ENCODE measurements at places on chromosomes 6 and 20.
A peak's percentile ranks its signal among the peaks of the same experiment; 100 is the strongest.

DNA sequence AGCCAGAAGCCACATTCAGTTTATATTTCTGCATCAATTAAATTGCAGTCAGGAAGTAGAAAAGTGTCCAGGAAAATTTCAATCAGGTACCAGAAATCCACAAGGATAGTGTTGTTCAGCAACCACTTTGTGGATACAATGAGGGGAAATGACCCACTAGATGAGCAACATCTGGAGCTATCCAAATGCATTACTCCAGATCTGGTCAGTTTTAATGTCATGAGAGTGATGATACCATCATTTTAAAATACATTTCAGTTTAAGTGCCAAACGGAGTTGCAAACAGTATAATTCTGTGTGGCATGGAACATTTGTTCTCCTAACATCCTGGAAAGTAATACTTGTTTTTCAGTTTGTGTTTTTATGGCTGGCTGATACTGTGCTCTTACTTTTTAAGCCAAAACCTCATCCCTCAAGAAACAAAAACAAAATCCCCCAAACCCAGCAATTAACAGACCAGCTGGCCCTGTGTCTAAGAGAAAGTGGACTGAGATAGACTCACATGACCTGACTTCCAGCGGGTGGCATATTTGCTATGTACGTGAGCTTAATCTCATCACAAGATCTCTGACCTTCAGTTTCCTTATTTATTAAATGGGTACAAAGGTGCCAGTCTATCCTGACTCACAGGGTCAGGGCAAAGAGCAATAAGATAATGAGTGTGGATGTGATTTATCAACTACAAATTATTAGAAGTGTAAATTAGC is 58.8 kb upstream of the CNKSR3 start:
- no peak for DNase-seq

- DNase-seq = no peak
These were observed 8.5 kb upstream of the SPATS1 start for GRCh38 chr6:44333942-44334341.

DNA sequence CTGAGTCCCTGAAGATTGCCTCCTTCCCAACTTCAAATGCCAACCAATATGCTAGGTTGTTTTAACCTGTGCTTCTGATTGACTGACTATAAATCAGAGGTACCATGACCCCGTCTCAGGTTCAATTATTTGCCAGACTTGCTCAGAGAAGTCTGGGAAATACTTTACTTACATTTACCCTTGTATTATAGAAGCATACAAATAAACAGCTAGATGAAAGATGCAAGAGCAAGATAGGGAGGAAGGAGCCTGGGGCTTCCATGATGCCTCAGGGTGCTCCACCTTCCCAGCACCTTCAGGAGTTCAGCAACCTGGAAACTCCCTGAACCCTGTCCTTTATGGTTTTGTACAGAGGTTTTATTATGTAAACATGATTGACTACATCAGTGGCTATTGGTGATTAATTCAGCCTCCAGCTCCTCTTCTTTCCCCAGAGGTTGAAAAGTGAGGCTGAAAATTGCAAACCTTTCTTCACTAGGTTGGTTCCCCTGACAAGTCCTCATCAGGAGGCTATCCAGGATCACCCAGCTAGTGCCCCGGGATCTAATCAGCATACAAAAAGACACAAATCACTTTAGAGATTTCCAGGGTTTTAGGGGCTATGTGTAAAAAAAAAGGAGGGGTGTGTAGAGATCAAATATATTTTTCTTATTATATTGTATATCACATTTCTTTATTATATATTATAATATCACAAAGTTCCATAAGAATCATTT is 547.7 kb downstream of the EPM2A start:
- DNase-seq = no peak

DNA sequence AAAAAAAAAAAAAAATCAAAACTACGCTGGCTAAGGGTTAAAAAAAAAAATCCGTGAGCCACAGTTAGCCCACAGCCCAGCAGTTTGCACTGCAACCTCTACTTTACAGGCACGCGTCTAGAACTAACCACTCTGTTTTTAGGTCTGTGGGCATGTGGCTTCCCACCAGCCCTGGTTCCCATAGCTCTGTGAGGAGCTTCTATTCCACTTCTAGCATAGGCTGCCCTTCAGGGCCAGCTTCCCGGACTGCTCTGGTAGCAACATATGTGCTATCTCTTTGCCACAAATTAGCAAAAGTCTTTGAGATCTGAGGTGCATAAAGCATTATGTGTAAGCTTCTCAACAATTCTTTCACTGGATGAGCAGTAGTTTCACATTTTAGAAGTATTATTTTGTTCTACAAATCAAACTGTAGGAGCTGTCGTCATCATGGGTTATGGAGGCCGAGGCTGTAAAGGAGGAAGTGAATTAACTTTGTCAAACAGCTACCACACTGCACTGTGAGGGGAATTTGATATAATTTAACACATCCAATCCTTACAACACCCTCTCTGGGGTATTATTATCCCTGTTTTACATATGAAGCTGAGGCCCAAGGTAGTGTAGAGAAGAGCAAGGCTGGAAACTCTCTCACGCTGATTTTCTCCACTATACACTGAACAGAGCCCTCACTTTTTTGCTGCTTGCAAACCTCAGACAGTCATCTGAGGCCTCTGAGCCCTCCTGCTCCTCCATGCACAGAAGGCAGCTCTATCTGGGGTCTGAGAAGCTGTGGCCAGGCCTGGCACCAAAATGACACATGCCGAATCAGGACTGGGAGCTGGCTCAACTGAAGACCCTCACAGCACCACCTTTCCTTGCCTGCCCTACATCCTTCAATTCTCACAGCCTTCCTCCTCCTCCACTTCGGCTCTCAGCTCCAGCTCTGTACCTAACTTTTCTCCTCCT is 35.4 kb downstream of the MAN1A1 start:
- DNase-seq = no peak

DNA sequence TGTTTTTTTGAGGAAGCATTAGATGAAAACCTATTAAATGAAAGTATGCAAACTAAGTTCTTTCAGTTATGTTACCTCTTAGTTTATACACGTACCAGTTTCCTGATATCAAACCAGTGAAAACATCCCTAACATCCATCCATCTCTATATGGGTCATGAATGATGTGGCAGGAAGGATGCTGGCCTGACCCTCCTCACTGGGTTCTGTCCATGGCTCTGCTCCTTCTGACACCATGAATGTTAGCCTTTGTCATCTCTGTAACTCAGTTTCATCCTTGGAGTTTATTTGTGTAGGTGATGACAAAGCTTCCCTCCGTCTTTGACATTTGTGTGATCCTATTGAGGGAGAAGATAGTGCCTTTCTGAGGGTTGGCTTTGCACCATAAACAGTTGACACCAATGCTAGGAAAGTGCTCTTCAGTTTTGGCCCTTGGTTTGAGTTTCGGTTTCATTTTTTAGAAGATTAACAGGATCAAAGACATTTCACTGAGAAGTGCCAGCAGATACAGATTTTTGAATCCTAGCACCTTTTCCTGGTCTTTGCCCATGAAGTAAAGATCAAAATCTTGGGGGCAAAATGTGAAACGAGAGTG is 72.0 kb upstream of the SCGN start:
- no peak for DNase-seq

DNA sequence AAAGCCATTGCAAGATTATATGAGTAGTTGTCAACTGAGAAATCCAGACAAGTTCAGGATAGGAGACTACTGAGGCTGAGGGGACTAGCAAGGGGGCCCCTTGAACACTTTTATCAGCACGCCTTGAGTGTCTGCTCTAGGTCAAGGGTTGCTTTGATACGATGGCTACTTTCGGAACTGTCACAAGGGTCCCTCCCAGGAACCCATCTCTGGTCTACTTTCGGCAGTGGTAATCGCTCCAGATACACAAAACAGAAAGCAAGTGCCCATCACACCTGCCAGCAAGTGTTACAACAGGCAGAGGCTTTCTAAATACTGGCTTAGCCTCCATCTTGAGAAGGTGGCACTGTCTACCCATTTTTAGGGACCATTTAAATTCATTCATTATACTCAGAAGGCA is 61.1 kb downstream of the GJA10 start:
- DNase-seq = no peak

DNA sequence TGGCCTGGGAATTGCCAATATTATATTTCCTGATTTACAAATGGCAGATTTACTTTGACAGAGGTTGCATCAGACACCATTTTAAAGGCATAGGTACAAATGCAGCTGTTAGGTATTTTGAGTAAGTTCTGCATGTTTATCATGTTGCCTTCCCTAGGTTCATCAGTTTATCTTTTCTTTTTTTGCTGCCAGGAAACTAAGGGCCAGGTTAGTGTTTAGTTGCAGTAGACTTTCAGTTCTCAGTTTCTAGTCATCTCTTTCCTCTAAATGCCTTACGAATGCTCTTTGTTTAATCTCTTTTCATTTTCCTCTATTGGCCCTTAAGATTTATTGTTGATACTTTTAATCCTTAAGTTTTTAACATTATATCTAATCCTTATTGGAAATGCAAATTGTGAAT is 129.9 kb downstream of the SMAP1 start:
- DNase-seq = no peak

DNA sequence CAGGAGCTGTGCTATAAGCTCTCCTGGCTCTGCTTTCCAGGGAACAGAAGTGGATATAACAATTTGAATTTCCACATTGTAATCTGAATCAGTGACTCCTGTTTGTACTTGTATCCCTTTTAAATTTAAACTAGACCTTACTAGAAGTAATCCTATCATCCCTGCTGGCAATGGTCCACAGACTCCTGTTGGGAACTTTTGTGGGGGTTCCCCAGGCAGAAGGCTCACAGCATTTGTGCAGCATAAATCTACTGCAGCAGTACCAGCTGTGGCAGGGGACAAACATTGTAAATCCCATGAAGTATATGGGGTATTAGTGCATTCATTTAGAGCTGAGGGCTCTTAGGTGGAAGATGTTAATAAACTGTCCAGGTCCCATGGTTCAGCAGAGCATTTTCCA is 12.0 kb upstream of the PDCD2 start:
- DNase-seq = no peak

GRCh38 chr6:28474441-28475219 is 31.3 kb upstream of the ZSCAN23 start:
- DNase-seq = peak; percentile 41

- no peak for DNase-seq
These were observed 40.2 kb upstream of the INSM1 start for GRCh38 chr20:20327746-20328145.

DNA sequence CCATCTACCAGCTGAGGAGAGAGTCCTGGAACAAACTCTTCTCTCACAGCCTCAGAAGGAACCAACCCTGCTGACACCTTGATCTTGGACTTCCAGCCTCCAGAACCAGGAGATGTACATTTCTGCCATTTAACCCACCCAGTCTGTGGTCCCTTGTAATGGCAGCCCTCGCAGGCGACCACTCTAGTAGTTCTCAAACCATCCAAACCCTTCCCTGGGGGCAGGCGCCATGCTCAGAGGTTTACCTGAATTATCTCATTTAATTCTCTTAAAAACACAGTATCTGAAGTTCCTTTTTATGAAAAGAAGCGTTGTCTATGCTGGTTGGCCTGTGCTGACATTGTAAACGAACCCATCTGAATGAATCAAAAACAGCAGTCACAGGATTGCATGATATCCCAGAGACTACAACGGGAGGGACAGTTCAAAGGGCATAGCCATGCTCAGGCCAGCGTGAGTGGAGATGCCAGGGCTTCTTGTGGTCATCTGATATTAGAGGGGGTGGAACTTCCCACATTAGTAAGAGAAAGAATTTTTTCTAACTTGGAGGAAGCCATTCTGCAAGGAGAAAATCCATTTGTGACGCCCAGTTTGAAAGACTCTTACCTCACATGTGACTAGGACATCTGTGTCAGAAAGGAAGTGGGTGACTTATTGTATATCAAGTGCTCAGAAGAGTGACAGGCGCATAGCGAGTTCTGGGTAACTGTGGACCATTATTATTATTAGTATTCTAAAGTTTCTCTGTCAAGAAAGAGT is 17.2 kb upstream of the TAGAP start:
- no peak for DNase-seq

- peak; percentile 16 for DNase-seq
These were observed at the start of gene NKAPL for GRCh38 chr6:28258877-28259777. Gene NKAPL (plus strand): TSS chr6:28259297. CDS start chr6:28259372, 75 bp downstream.

GRCh38 chr20:6660441-6660840 is 107.0 kb upstream of the BMP2 start:
- DNase-seq = no peak

DNA sequence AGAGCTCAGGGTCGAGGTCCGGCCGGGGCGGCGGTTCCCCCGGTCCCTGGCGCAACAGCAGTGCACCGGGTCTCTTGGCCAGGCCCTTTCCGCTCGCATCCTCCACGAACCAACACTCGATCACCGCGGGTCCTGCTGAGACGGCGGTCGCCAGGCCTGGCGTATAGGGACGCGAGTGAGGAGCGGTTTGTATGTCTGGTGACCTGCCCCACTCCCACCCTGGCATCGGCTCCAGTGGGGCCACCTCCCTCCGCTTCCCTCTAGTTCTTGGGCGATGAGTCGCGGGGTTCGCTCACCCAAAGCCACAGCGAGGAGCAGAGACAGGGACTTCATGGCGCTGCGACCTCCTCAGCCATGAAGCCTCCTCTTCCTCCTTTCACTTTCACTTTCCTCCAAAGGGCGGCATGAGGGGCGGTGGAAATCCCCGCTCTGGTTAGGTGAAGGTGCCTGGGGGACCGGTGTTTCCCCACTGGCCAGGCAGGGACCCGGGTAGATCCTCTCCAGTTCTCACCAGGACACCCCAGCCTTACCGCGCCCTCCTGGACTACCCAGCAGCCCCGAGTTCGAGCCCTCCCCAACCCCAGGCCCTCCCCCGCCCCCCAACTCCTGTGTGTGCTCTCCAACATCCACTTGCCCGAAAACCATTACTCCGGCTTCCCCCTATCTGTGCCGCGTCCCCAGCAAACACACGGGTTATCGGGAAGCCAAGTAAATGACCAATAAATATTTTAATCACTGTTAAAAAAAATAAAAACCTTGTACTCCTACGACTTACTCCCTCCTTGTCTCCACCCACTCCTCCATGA is at the start of gene TAPBP:
TAPBP (minus strand) TSS at position 370 of the 806 bp plus-strand sequence; CDS start at position 333, 37 bp downstream.
- peak; percentile 87 for DNase-seq

- peak; percentile 66 for DNase-seq
These were observed 8.8 kb downstream of the RAET1L start for GRCh38 chr6:150016324-150017185.

GRCh38 chr6:136284909-136285308 is 4.7 kb downstream of the BCLAF1 start:
- DNase-seq = no peak

DNA sequence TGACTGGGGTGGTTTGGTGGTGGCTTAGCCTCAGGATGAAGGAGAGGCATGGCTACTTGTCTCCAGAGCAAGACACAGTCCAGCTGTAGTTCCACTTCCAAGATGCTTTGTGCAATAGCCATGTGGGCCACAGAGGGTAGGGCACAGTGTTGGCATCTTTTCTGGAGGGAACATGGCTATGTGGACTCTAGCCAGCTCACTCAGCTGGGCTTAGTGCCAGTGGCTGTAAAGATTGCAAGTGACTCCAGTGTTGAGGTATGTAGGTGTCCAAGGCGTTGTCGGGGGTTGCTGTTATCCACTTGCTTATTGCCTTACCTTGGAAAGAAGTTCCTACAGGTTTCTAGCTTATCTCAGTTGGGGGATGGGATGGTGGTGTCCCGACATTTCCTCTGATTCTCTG is 233.4 kb downstream of the CD109 start:
- DNase-seq = no peak

Data from activated CD4-positive, alpha-beta T cell treated with anti-CD3 and anti-CD28 coated beads, Interleukin-2, amount 50 U/mL, for 24 hours (primary cell).